MM.1S (cell line): ENCODE measurements at places on chromosomes 16 and 17.

GRCh38 chr17:15453246-15453645 lies 14.2 kb downstream of the CDRT4 start:
- no peak for DNase-seq

- peak; percentile 24 for DNase-seq
Observed at GRCh38 chr17:17500999-17501605, 4.9 kb upstream of the RASD1 start.

DNA sequence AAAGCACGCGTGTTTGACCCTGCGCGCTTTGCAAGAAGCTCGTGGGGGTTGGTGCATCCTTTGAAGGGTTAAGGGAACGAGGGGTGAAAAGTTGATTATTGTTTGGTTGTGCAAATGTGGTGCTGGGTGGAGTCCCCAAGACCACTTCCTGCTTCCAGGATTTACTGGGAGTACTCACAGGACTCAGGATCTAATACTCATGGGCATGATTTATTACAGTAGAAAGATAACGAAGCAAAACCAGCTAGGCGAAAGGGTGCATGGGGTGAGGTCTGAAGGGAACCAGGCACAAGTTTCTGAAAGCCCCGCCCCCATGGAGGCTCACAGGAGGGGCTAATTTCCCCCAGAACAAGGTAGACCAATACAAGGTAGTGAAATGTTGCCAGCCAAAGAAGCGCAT lies 58.8 kb downstream of the RPTOR start:
- DNase-seq, result no peak

DNA sequence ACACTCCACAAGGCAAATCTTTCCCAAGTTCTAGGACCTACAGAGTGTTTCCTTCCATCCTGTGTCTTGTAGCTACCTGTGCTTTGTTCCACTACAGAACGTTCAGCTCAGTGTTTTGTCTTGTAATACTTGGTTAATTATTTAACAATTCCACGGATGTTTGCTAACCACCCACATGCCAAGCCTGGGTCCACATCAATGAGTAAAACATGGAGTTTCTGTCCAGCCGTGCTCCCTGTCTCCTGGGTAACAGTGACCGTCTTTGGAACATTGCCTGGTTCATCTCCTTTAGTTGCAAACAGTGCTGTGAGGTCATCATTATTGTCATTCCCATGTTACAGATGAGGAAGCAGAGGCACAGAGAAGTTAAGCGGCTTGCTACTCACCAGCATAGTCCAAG lies 41.3 kb downstream of the IRF8 start:
- no peak for DNase-seq

GRCh38 chr17:45155483-45155882 lies 6.2 kb upstream of the HEXIM2 start:
- DNase-seq, result no peak

GRCh38 chr17:9456330-9456729 lies 119.3 kb downstream of the STX8 start:
- DNase-seq, result peak; percentile 61

DNA sequence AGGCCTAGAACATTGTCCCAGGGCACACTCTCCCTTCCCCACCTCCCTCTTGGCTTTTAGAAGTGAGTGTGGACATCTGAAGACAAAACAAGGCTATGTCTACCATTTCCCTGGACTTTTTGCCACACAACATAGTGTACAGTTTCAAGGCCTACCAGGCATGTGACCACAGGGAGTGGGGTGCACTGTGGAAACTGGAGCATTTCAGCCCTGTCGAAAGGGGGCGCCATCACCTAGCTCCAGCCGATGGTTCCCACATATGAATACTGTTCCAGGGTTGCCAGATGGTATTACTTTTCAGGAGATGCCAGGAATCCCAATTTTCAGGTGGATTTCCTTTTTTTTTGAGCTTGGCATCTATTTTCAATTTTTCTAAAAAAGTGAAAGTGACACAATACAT lies 140.7 kb downstream of the KATNIP start:
- DNase-seq, result peak; percentile 24

DNA sequence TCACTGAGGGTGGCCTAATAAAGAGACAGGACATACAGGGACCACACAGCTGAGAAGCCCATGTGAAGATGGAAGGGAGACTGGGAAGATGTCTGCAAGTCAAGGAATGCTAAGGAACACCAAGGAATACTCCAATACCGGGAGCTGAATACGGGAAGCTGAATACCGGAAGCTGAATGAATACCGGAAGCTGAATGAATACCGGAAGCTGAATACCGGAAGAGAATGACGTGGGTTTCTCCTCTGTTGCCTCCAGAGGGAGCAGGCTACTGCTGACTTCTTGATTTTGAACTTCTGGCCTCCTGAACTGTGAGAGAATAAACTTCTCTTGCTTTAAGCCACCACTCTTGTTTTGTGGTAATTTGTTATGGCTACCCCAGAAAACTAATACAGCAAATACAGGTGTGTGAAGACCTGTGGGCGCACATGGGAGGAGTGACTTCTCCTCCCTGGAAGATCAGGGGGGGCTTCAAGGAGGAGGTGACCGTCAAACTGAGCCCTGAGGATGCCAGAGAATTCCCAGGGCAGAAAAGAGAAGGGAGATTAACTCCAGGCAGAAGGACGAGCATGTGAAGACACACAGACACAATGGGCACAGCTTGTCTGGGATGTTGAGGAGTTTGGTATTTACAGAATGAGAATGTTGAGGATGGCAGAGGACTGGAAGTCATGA lies 259.9 kb downstream of the IRF8 start:
- DNase-seq, result no peak

GRCh38 chr17:29561554-29562517 lies 5.0 kb downstream of the ABHD15 start:
- no peak for DNase-seq

DNA sequence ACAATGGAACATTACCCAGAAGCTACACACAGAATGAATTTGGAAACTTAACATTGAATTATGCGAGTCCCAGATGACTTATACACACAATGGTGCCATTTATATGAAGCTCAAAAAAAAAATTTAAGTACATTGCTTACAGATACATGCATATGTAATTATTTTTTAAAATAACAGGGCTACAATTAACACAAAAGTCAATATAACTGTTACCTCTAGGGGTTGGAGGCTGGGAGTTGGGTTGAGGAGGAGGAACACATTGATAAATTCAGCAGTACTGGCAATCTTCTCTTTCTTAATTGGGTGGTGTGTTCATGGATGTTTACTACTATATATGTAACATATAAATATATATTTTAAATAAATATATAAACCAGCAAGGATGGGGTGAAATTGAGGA lies 1.1 kb downstream of the ZNF23 start:
- no peak for DNase-seq

DNA sequence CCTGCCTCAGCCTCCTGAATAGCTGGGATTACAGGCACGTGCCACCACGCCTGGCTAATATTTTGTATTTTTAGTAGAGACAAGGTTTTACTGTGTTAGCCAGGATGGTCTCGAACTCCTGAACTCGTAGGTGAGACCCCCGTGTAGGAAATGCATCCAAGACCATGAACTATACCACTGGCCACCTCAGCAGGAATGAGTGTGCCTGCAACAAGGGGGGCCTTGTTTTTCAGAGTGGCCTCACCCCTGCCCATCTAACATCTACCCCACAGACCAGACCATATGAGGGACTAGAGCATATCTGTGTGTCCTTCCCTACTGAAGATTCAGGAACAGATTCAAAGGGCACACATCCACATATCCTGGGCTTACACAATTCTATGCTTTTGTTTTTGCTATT lies 44.9 kb downstream of the SHISA6 start:
- no peak for DNase-seq

GRCh38 chr17:78122931-78123249 lies 5.7 kb downstream of the TMC6 start:
- no peak for DNase-seq

GRCh38 chr16:64846966-64847365 lies 274.9 kb downstream of the CDH11 start:
- DNase-seq, result no peak

DNA sequence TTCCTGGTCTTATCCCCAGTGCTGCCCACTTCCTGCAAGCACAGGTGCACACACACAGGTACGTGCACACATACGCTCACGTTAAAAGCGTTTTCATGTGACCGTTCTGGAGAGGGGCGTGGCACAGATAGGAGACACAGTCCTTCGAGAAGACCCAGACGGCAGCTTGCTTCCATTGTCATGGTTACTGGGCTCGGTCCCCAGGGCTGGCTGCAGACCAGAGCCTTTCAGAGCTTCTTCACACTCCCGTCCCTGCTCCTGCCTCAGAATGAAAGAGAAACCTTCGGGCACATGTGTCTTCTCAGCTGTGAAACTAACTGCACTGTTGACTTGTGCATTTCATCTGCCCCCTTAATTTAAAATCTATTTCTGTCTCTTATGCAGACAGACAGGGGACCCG lies 154.2 kb downstream of the PITPNC1 start:
- DNase-seq, result peak; percentile 88

- no peak for DNase-seq
Observed at GRCh38 chr16:73046202-73046848, 1.6 kb downstream of the ZFHX3 start.

GRCh38 chr16:65832679-65833078 lies 533.8 kb upstream of the CDH5 start:
- DNase-seq, result no peak

DNA sequence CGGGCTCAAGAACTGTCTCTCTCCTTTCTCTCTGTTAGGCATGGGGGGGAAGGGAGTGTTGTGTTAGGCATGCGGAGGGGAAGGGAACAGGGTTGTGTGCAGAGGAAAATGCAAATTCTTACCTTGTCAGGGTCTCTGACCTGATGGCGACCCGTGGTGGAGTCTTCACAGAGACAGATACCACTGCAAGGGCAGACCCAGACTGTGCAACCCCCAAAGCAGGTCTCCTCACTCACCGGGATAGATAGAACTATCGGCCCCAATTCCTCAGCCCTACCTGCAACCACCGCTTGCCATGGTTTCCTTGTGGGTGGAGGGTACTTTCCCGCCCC lies 9.6 kb upstream of the MPP2 start:
- DNase-seq, result no peak

DNA sequence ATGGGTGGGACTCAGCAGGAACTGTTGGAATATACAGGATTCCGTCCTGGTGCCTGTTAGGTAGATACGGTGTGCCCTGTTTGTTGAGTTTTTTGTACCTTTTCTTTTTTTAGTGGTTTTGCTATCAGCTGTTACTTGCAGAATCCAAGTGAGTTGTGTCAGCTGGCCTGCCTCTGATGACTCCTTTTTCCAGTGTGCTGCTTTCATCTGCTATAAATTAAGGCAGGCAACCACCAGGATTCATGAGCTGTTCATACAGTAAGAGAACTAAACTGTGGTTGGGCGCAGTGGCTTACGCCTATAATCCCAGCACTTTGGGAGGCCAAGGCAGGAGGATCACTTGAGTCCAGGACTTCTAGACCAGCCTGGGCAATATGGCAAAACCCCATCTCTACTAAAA lies 79.9 kb downstream of the WNT3 start:
- DNase-seq, result no peak

- no peak for DNase-seq
Observed at GRCh38 chr16:87572959-87573358, 29.3 kb upstream of the JPH3 start.

GRCh38 chr16:71254832-71255525 lies 24.5 kb upstream of the HYDIN start:
- DNase-seq, result no peak

- DNase-seq, result no peak
Observed at GRCh38 chr17:43352579-43353331, 46.0 kb upstream of the ARL4D start.

- no peak for DNase-seq
Observed at GRCh38 chr16:25823891-25824290, 132.1 kb downstream of the HS3ST4 start.

GRCh38 chr16:14490235-14490634 lies 139.8 kb downstream of the PARN start:
- DNase-seq, result no peak

DNA sequence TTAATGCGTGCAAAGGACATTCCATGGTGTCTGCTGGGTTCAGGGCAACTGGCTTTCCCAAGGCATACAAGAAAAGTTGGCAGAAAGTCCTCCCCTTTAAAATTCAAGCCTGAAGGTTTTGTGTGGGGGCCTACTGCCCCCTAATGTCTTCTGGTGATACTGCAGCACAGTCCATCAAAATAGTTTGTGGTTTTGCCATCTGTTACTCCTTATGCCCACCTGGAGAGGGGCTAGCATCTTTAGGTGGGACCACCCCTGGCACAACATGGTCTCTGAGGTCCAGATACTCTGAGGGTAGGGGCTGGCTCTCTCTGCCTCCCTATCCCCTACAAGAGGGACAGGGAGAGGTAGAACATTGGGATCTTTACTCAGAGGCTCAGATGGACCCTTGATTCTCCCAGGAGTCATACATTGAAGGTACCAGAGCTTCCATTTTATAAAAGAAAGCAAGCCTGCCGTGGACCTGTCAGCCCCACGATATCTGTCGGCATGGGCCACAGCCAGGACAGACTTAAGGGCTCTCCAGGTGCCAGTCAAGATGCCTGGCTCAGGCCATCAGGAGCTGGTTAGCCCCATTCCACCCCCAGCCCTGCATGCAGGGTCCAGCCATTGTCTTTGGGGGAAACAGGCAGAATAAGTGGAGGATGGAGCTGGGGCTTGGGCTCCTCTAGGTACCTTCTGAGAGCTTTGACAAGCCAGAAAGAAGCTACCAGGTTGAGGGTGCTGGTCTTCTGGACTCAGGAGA lies 6.3 kb downstream of the ESRP2 start:
- peak; percentile 48 for DNase-seq

- DNase-seq, result peak; percentile 96
Observed at GRCh38 chr17:45225964-45226530, 4.4 kb downstream of the FMNL1 start.

DNA sequence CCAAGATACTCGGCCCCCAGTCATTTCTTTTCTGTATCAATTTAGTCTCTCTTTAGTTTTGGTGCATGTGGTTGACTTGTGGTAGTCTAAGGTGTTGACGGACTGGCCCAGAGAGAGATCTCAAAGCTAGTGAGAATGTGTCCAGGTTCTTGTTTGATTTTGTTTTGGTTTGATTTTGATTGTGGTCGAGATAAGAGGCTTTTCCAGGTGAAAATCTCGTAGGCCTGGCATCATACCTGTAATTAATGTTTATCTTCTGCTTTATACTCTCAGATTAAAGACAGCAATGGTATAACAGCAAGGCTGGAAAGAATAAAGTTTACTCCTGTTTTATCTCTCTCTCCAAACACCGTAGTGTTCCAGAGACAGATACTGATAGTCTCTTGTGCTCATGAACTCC lies 172.4 kb upstream of the CACNG5 start:
- no peak for DNase-seq

DNA sequence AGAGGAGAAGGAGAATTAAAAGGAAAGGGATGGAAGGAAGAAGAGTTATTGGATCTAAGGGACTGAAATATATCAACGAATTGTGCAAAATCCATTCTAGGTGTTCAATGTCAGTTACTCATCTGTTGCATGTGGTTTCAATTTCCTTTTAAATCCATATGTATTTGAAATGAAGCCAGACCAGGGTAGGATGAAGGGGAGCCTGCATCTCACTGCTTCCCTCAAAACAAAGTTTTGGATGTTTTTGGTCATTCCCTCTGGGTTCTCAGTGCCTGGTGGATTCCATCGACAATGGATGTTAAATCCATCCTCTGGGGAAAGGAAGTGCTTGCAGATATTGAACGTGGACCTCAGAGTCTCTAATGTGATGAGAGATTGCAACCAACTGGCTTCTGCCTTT lies 103.5 kb upstream of the XYLT1 start:
- DNase-seq, result no peak

- DNase-seq, result no peak
Observed at GRCh38 chr17:27522028-27522635, 65.9 kb downstream of the KSR1 start.

GRCh38 chr16:86581458-86581857 lies 3.1 kb downstream of the FOXL1 start:
- DNase-seq, result no peak
